Sigmoid colon (tissue), 7 donors: ENCODE measurements at places on chromosomes 2 and 18. TPM values are rescaled to one million over a fixed set of nuclear protein-coding genes. Genes with fewer than 3 reads are reported as not detected.

DNA sequence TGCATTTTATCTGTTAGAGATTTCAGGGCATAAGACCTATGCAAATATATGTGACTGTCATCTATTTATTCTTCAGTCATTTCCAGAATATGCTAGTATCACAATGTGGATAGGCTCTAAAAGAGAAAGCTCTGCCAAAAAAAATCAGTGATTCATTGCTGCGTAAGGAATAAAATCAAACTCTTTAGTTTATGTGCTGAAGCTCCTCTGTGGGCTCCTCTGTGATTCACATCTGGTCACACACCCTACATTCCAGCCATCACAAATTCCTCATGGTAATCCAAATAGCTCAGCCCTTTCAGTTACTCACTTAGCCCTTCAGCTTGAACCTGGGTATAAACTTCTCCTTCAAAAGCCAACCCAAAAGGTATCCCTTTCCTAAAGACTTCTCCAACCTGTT lies 21.4 kb downstream of the DLGAP1 start:
- H3K4me1 ChIP-seq = no peaks in the 10 kb centered on the region
- no peak for DNase-seq
- no peaks in the 10 kb centered on the region for H3K36me3 ChIP-seq
- H3K4me3 ChIP-seq = no peak overlapping the region

GRCh38 chr2:101892377-101892776 lies 99.4 kb upstream of the IL1R2 start:
- no peaks in the 10 kb centered on the region for H3K4me1 ChIP-seq
- no peak overlapping the region for H3K27ac ChIP-seq
- no peak for DNase-seq
- H3K4me3 ChIP-seq = no peak overlapping the region
- H3K27me3 ChIP-seq = no peaks in the 10 kb centered on the region
- no peaks in the 10 kb centered on the region for H3K36me3 ChIP-seq

GRCh38 chr18:48820483-48821250 lies 130.1 kb downstream of the SMAD7 start:
- H3K27me3 ChIP-seq = no peaks in the 10 kb centered on the region
- H3K4me3 ChIP-seq = no peak overlapping the region
- peak; percentile 47 for DNase-seq
- H3K36me3 ChIP-seq = peaks cover 50% of the 10 kb centered on the region
- no peak overlapping the region for H3K27ac ChIP-seq

GRCh38 chr2:98393354-98393753 lies 47.1 kb downstream of the CNGA3 start:
- H3K36me3 ChIP-seq = no peaks in the 10 kb centered on the region
- no peaks in the 10 kb centered on the region for H3K27me3 ChIP-seq
- H3K4me3 ChIP-seq = no peak overlapping the region
- H3K4me1 ChIP-seq = no peaks in the 10 kb centered on the region

DNA sequence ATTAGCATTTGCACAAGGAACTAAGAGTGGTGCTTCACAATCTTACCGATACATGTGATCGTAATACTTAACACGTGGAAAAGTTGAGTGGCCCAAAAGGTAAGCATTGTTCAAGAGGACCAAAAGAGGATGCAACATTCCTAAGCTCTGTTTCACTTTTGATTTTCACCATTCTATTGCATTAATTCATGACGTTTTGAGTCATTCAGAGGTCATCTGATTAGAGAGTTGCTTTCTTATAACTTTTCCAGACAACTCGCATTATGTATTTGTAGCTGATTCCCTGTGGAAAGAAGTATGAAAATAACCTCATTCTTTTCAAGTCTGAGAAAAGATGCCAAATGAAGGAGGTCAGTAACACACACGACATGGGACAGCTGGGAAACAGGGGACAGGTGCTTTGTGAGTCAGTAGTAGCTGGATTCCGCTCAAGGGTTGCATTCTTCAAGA lies 344.4 kb downstream of the RND3 start:
- no peak overlapping the region for H3K4me3 ChIP-seq
- DNase-seq = no peak
- no peaks in the 10 kb centered on the region for H3K4me1 ChIP-seq
- H3K27me3 ChIP-seq = no peaks in the 10 kb centered on the region
- H3K27ac ChIP-seq = no peak overlapping the region
- H3K36me3 ChIP-seq = no peaks in the 10 kb centered on the region

DNA sequence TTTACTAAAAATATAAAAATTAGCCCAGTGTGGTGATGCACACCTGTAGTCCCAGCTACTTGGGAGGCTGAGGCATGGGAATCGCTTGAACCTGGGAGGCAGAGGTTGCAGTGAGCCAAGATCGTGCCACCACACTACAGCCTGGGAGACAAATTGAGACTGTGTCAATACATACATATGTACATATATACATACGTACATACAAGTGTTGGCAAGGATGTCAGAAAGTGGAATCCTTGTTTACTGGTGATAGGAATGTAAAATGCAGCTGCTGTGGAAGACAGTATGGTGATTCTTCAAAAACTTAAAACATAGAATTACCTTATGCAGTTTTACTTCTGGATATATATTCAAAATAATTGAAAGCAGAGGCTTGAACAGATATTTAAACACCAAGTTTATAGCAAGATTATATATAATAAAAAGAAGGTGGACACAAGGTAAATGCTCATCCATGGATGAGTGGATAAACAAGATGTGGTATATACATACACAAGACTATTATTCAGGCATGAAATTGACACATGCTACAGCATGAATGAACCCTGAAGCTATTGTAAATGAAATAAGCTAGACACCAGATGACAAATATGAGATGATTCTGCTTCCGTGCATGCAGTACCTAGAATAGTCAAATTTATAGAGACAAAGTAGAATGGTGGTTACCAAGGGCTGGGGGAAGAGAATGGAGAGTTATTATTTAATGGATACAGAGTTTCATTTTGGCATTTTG lies 43.2 kb downstream of the CCDC138 start:
- no peaks in the 10 kb centered on the region for H3K4me1 ChIP-seq
- no peaks in the 10 kb centered on the region for H3K36me3 ChIP-seq
- DNase-seq = no peak

GRCh38 chr2:106117882-106118684 lies 76.0 kb downstream of the UXS1 start:
- no peaks in the 10 kb centered on the region for H3K27me3 ChIP-seq
- no peaks in the 10 kb centered on the region for H3K4me1 ChIP-seq
- H3K27ac ChIP-seq = no peak overlapping the region
- H3K36me3 ChIP-seq = no peaks in the 10 kb centered on the region

GRCh38 chr2:8081130-8081529 lies 600.7 kb upstream of the ID2 start:
- no peaks in the 10 kb centered on the region for H3K36me3 ChIP-seq
- no peak overlapping the region for H3K27ac ChIP-seq
- H3K4me3 ChIP-seq = no peak overlapping the region
- no peaks in the 10 kb centered on the region for H3K27me3 ChIP-seq

Gene TMEM169
- 0.82 TPM for total RNA-seq

GRCh38 chr2:177675350-177675821 lies 282.8 kb downstream of the AGPS start:
- H3K36me3 ChIP-seq = no peaks in the 10 kb centered on the region
- H3K27me3 ChIP-seq = no peaks in the 10 kb centered on the region
- peaks cover 17% of the 10 kb centered on the region for H3K4me1 ChIP-seq
- H3K27ac ChIP-seq = no peak overlapping the region

DNA sequence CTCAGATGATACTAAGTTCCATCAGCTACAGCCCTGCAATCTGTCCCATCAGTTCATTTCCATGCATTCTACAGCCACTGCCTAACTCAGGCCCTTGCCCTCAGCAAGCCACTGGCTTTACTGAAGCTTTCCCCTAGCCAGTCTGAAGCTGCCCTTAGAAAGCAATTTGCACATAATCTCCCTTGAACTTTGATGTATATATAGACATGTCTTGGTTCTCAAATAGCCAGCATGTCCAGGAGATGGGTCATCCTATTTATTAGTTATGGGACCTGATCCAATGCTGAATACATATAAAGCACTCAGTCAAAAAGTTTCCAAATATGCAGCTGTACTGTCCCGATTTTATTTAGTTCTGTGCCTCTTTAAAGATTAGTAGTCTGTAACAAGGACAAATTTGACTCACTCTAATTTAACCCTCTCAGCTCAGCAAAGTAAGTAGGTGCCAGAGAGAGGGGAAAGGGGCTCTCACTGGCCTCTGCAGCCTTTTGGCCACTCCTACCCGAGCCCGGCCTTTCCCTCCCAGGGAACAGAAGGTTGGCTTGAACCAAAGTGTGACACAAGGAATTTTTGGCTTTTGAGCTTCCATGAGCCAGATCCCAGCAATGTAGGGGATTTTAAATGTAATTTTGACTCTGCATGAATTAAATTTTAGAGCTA lies 70.7 kb downstream of the CCDC93 start:
- H3K36me3 ChIP-seq = peaks cover 51% of the 10 kb centered on the region
- no peak overlapping the region for H3K27ac ChIP-seq
- H3K27me3 ChIP-seq = no peaks in the 10 kb centered on the region
- H3K4me1 ChIP-seq = no peaks in the 10 kb centered on the region

DNA sequence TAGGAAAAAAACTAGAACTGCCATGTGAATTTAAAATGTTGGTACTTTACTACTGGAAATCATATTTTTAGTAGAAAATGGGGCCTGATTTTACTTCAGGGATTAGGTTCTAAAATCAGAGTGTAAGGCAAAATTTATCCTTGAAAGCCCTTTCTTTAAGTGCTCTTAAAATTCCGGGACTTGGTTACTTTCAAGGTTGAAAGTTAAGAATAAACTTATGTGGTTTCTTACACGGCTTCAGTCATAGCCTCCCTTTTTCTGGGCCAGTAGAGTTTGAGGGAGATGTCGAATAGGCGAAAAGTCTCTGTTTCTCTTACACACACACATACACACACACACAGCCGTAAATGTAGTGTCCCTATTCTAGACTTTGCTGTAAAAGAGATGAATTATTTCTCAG lies 13.1 kb downstream of the KCNE4 start:
- no peaks in the 10 kb centered on the region for H3K36me3 ChIP-seq
- no peak overlapping the region for H3K4me3 ChIP-seq
- no peaks in the 10 kb centered on the region for H3K27me3 ChIP-seq
- H3K27ac ChIP-seq = no peak overlapping the region

Gene KANSL3
- total RNA-seq = 35.4 TPM

DNA sequence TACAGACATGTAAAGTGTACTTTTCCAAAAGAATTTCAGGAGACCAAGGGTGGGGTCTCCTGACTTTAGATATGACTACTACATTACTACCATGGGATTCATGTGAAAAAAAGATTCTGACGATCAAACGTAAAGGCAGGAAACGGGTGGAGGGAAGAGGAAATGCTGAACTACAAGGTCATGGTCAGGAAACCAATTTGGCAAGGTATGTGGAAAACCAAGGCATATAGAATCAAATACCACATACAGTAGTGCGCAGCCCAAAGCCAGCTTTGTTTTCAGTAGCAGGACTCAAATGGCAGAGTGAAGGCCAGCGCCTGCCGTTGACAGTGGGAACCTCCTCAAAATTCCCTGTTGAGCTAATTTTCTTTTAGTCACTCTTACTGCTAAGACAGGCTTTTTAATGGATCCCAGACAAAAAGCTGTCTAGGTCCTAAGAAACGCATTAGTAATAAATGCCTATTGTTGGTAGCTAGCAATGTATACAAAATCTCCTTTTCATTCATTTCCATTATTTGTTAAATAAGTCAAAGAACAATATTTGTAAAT lies 57.6 kb upstream of the SERTAD2 start:
- H3K4me1 ChIP-seq = no peaks in the 10 kb centered on the region
- no peak overlapping the region for H3K27ac ChIP-seq
- H3K27me3 ChIP-seq = no peaks in the 10 kb centered on the region

Gene RBMS1
- total RNA-seq = 78.4 TPM

Gene ZDBF2
- 14.0 TPM for total RNA-seq

Gene FNDC4
- total RNA-seq = 6.6 TPM

GRCh38 chr2:28586867-28587266 lies 91.0 kb downstream of the PLB1 start:
- peak; percentile 50 for DNase-seq
- no peaks in the 10 kb centered on the region for H3K27me3 ChIP-seq
- no peak overlapping the region for H3K4me3 ChIP-seq
- no peaks in the 10 kb centered on the region for H3K36me3 ChIP-seq
- H3K4me1 ChIP-seq = peaks cover 18% of the 10 kb centered on the region

Gene GPR155
- 19.1 TPM for total RNA-seq

- no peaks in the 10 kb centered on the region for H3K27me3 ChIP-seq
- H3K27ac ChIP-seq = no peak overlapping the region
- H3K4me1 ChIP-seq = no peaks in the 10 kb centered on the region
- no peaks in the 10 kb centered on the region for H3K36me3 ChIP-seq
- H3K4me3 ChIP-seq = no peak overlapping the region
- DNase-seq = no peak
Observed at GRCh38 chr2:3666613-3666975, 8.6 kb downstream of the ALLC start.

DNA sequence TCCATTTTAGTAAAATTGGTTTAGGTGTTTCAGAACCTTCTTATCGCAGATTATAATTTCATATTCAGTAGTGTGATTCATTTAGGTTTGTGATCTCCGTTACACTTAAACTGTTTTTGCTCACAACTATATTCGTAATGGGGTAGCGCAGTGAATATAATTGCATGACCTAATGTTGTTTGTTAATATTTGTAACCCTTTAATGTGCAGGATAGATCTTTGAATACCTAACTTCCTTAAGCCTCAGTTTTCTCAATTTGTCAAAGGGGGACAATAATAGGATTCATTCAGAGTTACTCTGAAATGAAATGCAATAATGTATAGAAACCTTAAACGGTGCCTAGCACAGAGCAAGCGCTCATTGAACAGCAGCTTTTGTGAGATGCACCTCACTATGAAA lies 558 bp upstream of the ZDBF2 start:
- DNase-seq = no peak
- no peaks in the 10 kb centered on the region for H3K36me3 ChIP-seq
- H3K27ac ChIP-seq = peak overlapping the region; percentile 80
- no peak overlapping the region for H3K4me3 ChIP-seq

Gene CASP10
- total RNA-seq = 4.6 TPM

Gene GPBAR1
- total RNA-seq = 5.6 TPM

DNA sequence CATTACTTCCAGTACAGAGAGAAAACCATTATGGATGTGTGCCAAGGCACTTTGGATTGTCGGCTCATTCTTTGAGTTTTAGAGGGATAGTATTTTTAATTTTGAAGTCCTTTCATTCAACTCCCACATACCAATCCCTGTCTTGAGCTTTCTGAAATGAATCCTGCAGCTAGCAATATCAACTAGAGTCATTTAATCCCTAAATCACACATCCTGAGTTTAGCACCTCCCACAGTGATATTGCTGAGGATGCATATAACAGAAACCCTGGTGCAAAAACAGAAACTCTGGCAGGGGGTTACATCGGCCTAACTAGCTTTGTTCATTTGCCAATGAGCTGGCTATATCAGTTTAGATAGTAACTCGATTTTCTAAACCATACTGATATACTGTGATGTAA lies 427.3 kb downstream of the LRP1B start:
- H3K27me3 ChIP-seq = no peaks in the 10 kb centered on the region
- no peaks in the 10 kb centered on the region for H3K36me3 ChIP-seq
- no peak for DNase-seq
- H3K4me1 ChIP-seq = no peaks in the 10 kb centered on the region
